ENCODE measurements at places on chromosomes 6 and 20. TPM values are rescaled to one million over a fixed set of nuclear protein-coding genes. Genes with fewer than 3 reads are reported as not detected.

DNA sequence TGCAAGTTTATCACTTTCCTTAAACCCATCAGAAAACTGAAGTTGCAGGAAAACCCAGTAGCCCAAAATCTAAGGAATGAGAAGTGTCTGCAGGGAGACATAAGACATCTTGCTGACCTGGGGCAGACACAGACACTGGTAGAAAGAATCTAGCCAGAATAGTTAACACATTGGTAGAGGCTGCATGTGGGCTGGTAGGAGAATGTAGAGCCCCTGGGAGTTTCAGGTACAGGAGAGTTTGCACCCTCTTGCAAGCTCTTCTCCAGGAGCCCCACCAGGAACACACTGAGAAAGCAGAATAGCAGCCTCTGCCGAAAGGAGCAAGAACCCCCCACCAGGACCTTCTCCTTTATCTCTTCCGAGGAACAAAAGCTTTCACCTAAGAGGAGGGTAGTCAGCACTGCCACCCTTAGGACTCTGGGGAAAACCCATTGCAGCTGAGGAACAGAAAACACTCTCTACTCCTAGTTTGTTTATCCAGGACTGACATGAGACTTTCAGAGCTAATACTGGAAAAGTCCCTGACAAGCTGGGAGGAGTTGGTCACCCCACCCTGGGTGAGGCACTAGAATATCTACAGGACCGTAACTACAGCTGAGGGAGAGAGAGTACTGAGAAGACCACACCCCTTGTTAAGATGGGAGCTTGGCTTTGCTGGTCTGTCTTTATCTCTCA is 10.5 kb upstream of the OGFRL1 start:
- DNase-seq, result no peak

DNA sequence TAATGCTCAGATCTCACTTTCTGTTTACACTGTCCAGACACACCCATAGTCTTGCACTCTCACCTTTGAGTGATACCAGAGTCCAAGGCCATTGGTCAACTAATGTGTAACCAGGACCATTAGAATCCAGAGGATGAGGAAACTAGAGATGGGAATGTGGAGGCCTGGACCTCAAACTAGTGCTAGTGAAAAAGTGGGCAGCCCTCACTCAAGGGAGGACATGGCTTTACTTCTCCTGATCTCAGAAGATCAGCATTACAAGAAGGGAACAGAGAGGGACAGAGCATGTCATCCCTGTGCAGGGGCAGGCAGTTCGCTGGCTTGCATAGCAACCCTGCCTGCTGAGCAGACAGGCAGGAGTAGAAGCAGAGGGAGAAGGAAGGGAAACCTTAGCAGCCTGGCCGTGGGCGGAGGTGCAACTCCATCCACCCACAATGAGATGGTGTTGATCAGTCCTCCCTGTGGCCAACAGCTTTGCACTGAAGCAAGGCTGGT is 22.6 kb upstream of the XRN2 start:
- no peak for DNase-seq

- DNase-seq, result peak; percentile 16
Measured at GRCh38 chr6:168370310-168370991, 50.9 kb upstream of the DACT2 start.

INSM1 gene
- total RNA-seq, result not detected

- no peak for DNase-seq
Measured at GRCh38 chr6:47789553-47789952, 7.7 kb downstream of the OPN5 start.

DNA sequence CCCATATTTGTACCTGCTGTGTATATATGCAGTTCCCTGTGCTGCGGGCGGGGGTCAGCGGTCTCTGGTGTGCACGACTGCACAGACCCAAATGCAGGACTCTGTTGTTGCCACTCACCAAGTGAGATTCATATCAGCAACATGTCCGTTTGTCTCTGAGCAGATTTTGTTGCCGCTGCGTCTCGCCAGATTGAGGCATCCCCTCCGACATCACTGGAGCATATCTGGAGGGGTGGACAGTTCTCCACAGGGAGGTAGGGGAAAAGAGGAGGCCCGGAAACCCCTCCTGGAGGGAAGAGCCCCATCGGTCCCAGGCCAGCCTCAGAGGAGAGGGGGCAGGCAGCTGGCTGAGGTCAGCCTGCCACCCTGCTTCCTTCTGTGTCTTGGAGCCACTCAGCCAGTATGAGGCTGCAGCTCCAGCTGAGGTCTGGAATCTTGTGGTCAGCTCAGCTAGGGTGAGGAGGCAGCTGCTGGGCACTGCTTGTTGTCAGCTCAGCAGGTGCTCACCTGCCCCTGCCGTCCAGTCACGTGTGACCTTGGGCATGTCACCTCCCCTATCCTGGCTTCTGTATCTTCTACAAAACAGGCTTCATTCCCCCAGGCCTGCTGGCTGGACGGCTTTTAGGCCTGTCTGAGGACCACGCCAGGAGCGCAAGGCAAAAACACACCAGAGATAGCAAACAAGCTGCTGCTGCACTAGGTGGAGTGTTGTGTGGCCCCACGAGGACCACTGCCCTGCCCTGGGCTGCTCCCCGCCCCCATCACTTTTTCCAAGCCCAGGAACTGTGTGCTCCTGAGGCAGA is 47.1 kb downstream of the HNF4A start:
- DNase-seq, result no peak

- no peak for DNase-seq
Measured at GRCh38 chr6:44061375-44062104, 65.7 kb downstream of the MRPL14 start.

PRSS35 gene
- total RNA-seq, result not detected

PLCB4 gene
- 2.1 TPM for total RNA-seq

PSORS1C2 gene
- total RNA-seq, result not detected

CAGE1 gene
- 0.13 TPM for total RNA-seq

FAM217A gene
- total RNA-seq, result not detected

GRCh38 chr6:43687079-43687436 is 533 bp downstream of the MRPS18A start:
- DNase-seq, result no peak

- DNase-seq, result no peak
Measured at GRCh38 chr20:6925744-6926278, 158.3 kb downstream of the BMP2 start.

OXT gene
- total RNA-seq, result not detected

DNA sequence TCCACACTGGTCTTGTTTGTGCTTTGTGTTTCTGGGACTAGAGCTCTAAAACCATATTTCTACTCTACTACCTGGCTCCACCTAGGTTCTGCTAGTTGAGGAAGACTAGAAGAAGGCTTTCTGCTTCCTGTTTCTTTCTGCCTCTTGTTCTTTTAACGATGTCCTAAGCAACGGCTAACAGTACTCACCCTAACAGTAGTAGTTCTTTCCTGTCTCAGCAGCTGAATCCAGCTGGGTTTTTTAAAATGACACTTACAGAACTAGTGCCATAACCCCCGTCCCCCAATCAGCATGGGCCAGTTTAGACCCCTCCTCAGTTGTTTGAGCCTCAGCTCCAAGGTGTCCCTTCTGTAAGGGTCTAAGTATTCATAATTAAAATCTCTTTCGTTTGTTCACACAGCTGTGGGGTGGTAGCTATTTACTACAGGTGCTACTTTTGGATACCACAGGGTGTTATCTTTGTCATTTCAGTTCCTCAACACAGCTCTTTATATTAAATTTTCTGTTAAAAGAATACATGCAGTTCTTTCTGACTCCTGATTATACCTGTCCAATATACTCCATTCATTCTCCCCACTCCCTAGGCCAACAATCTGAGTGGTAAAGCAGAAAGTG is 790.2 kb downstream of the DHX35 start:
- DNase-seq, result no peak

- DNase-seq, result no peak
Measured at GRCh38 chr6:159935633-159936032, 33.2 kb upstream of the IGF2R start.

GRCh38 chr20:64050261-64051032 is 1.0 kb upstream of the SOX18 start:
- no peak for DNase-seq

GRCh38 chr20:37081717-37082289 is 14.0 kb downstream of the RBL1 start:
- DNase-seq, result no peak

GRCh38 chr20:11993886-11994461 is 76.3 kb downstream of the BTBD3 start:
- DNase-seq, result no peak

HLA-DQB2 gene
- not detected for total RNA-seq

DNA sequence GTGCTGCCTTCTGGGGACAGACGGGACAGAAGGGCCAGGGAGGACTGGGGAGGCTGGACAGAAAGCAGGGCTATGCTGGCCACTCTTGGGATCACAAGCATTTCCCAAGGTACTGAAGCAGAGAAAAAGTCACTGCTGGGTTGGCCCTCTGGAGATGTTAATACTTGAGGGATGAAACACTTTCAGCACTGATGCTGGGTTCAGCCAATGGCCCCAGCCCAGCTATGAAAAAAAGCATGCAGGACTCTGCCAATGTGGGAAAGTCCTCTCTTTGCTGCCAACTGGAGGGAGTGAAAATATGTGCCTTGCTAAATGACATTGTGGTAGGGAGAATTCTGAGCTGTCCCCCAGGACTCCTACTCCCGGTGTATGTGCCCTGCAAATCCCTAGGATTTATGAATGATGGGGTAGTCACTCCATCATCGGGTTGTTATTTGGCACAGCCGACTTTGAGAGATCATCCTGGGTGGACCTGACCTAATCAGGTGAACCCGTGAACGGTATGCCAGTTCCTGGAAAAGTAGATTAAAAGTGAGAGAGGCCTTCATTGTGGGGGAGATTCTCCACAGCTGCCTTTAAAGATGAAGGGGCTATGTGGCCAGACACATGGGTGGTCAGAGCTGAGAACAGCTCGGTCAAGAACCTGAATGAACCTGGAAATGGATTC is 119.9 kb upstream of the TRAF3IP2 start:
- no peak for DNase-seq

GJA10 gene
- not detected for total RNA-seq

PRRT1 gene
- under 0.01 TPM for total RNA-seq

GRCh38 chr6:142518126-142518525 is 216.3 kb downstream of the ADGRG6 start:
- no peak for DNase-seq

- no peak for DNase-seq
Measured at GRCh38 chr6:62764841-62765240, 446.4 kb upstream of the FKBP1C start.

DNA sequence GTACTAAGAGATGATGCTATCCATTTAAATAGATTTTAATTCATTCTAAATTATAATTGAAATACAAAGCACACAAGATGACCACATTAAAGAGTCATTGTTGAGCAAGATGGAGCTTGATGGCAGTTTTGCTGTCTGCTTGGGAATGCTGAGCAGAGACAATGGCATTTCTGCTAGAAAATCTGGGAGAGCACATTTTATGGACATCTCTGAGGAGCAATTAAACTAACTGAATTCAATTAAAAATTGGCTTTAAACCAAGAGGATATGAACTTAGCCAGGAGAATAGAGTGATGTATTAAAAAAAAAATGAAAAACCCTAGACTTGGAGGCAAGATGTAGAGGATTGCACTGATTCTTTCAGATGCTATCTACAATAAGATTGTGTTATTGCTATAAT is 19.1 kb upstream of the ADGRB3 start:
- DNase-seq, result no peak

DNA sequence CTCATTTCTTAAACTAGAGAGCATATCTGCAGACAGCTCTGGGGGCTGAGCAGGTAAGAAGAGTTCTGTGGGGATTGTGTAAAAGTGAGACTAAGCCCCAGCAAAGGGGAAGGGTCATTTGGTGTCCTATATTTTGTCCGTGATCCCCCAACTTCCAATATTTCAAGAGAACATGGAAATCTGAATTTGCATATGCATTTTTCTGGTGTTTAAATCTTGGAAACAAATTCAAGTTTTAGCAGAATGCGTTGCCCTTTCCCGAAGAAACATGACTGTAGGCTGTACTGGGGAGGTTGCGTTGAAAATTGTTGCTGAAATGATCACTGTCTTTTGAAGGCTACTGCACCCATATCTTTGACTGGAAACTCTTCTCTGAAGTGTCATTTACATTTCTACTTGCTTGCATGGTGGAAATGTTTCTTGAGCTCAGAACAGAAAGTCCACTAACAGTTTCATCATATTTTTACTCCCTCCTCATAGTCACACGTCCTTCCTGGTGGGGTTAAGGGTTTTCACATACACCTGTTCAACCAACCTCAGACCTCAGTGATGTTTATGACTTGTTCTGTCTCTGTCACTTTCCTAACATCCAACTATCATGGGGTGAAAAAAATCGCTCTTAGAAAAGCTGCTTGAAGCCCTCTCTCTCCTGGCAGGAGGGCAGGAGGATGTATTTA is 140.3 kb downstream of the BCAS1 start:
- DNase-seq, result no peak

DNA sequence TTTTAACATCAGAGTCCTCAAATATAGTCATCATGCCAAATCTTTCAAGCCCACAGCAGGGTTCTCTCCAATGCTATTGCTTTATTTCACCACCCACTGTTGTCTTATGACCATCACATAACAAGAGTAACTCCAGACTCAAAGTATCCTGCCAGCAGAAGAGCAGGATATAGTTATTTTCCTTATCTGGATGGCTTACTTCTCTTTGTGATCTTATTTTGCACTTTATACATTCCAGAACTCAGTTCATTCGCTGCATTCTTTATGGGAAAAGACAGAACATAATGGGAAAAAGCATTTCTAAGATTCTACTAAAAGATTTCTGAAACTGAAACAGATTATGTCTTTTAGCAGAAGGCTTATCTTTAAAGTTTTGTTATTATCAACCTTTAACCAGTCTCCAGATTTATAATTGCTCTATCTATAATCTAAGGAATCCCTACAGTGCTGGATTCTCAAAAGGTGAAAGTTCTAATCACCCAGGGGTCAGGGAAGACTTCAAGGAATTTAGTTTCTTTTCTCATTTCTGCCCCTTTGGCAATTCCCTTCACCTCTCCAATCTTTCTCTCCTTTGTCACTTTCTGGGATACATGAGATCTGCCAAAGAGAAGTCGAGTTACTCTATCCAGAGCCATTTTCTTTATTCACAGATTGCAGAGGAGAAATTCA is 190.4 kb downstream of the TPBG start:
- DNase-seq, result no peak

- DNase-seq, result no peak
Measured at GRCh38 chr6:3196770-3197169, 30.7 kb downstream of the TUBB2B start.

SAMD3 gene
- not detected for total RNA-seq

DNA sequence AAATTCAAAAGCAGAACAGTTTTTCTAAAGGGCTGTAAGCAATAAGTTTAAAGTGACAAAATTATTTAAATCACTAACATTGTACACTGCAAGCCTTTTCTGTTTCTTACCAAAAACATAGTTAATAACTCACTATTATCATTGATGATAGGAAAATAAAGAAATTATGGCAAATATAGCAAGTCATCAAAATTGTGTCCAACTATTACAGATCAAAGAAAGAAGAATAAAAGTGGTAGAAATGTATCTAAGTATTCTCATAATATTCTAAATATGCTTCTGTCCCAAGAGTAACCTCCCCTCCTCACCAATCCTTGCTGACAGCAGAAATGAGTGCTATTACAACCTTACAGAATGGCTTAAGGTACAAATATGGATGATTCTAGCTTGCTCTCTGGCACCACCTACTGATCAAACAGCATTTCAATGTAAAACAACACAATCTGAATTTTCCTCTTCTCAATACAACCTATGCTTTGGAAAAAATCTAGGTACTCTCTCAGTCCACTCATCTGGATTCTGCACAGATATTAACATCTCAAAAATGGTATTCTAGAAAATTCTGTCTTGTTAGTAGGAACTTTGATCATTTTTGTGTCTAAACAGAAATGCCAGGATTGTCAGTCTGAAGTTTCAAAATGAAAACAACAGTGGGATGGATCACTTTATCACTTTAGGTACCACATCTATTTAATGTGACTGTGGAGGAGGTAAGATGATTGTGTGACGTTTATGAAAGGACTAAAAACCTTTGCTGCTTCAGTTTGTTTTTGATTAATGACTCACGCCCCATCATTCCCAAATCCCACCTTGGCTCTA is 40.9 kb downstream of the ZFP64 start:
- DNase-seq, result peak; percentile 63
